ENCODE measurements at places on chromosomes 3 and 15. TPM values are rescaled to one million over a fixed set of nuclear protein-coding genes. Genes with fewer than 3 reads are reported as not detected.

- DNase-seq: no peak
Measured at GRCh38 chr3:134809427-134810051, 14.5 kb downstream of the EPHB1 start.

DNA sequence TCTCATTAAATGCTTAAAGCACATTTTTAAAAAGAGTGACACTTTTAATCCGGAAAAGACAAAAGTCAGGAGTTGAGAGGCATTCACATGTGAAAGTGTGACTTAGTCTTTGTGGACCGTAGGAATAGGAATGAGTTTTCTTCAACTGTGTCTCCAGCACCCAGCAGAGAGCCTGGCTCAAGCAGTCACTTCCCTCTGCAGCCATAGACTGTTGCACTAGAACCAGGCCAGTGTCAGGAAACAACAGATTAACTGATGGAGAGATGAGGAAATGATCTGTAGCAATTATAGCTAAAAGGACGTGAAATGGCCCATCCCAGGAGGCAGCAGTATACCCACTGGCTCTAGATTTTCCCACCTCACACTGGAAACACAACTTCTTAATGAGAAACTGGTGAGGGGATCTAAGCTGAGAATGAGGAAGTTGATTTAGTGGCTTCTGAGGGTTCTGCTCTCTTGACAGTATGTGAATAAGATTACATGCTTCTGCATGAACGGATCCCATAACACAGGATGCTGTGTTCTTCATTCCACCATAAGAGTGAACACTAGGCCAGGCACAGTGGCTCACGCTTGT, 19.8 kb downstream of the CFAP92 start:
- DNase-seq: no peak

Gene FBXL2
- total RNA-seq: 8.4 TPM

- no peak for DNase-seq
Measured at GRCh38 chr3:141795276-141795675, 32.1 kb downstream of the GRK7 start.

- DNase-seq: no peak
Measured at GRCh38 chr3:4478261-4478660, 11.2 kb upstream of the SUMF1 start.

- DNase-seq: no peak
Measured at GRCh38 chr15:90593499-90594158, 63.9 kb downstream of the CRTC3 start.

DNA sequence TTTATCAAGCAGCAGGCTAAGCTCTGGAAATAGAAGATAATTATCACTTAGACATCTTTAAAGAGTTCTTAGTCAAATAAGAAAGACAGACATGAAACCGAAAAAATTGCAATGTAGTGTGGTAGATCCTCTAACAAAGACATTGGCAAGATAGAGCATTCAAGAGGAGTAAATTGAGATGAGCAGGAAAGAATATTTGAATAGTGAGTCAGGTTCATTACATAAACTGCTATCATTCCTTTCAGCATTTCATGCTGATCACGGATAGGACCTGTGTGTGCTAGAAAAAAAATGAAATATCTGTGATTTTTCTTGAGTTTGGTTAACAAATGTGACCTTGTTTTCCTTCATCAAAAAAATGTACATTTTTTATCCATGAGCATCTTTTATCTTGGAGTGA, 460.9 kb downstream of the OTOL1 start:
- DNase-seq: no peak

Gene FOXL2
- total RNA-seq: 0.14 TPM

DNA sequence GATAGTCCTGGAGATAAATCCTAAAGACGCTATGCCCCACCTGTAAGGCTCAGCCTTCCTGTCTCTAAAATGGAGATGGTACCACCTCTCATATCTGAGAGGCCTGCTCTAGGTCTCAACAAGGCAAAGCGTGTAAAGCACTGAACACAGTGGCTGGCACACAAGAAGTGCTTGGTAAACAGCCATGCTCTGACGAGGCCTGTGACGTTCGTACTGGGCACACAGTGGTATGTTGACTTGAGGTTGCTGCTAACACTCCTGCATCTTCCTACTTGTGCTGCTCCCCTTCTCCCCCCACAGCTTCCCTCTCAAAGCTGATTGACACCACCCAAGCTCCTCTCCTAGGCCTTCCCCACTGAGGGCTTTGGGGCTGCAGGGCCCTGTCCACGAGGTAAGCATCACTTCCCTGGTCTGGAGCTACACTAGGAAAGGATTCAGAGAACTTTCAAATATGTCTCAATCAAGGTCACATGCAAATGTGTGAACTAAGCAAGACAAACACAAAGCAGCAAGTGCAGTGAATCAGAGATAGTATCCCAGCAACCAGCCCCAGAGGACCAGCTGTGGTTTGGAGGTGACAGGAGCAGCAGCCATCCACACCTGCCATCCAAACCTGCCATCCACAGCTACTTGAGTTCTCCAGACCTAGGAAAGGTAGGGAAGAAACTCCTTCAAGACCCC, 177.5 kb downstream of the STT3B start:
- peak; percentile 30 for DNase-seq

GRCh38 chr3:69445498-69445897, 59.6 kb upstream of the FRMD4B start:
- DNase-seq: no peak

GRCh38 chr3:170766823-170767575, 103.0 kb downstream of the RPL22L1 start:
- no peak for DNase-seq

- DNase-seq: no peak
Measured at GRCh38 chr3:146881966-146882760, 277.0 kb upstream of the PLSCR5 start.

DNA sequence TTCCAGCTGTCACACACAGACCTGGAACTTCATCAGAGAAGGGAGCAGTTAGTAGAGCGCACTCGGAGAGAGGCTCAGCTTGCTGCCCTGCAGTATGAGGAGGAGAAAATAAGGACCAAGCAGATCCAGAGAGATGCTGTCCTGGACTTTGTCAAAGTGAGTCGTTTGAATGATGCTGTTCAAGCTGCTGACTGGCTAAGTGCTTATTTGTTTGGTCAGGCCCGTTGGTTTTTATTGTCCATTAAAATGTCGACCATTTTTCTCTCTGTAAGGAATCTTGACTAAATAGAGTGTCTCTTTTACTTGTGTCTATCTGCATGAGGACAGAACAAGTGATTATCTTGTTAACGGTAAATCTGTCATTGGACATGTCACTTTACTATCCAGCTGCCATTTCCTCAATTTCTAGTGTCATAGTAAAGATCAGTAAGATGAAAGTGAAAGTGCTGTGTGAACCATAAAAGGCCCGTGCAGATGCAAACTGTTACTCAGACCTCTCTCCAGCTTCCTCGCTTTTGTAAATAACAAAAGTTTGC, 56.9 kb downstream of the LRCH3 start:
- DNase-seq: no peak

- peak; percentile 16 for DNase-seq
Measured at GRCh38 chr15:77497942-77498361, 77.3 kb downstream of the HMG20A start.

DNA sequence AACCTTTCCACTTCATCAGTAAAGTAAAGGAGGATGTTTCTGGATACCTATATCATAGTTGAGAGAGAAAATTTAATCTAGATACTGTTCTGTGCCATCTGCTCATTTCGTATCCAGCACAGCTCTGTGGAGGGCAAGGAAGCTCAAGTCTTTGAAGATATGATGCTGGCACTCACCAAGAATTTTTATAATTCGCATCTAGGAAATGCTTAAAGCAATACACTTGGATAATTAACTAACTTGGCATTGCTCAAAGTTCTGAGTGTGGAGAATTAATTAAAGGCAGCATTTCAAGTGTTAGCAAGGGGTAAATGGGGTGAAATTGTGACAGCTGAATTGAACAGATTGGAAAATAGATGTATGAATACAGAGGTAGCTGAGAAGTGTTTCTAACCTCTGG, 213.2 kb downstream of the KCNMB2 start:
- no peak for DNase-seq

Gene APBA2
- total RNA-seq: 3.4 TPM

DNA sequence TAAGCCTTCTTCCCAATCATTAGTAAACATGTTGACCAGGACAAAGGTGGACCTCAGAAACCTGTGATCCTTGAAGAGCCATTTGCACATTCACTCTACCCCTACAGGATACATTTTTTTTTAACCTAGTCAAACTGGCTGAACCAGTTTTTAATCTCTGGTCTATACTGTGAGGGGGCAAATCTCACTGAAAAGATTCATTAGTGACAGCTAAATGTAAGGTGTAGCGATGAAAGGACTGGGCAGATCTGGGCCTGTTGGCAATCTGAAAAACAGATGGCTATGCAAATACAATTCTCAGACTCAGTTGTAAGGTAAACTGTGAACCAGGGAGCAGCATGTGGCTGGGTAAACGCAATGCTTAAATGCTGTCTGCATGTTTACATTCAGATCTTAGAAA, 75.6 kb upstream of the SNTN start:
- peak; percentile 27 for DNase-seq

Gene DCBLD2
- total RNA-seq: 23.2 TPM

Gene GOLGA8S
- 0.29 TPM for total RNA-seq

GRCh38 chr15:39238443-39238842, 342.4 kb upstream of the THBS1 start:
- no peak for DNase-seq
